ENCODE measurements at places on chromosomes 4 and X. TPM values are rescaled to one million over a fixed set of nuclear protein-coding genes. Genes with fewer than 3 reads are reported as not detected.

DNA sequence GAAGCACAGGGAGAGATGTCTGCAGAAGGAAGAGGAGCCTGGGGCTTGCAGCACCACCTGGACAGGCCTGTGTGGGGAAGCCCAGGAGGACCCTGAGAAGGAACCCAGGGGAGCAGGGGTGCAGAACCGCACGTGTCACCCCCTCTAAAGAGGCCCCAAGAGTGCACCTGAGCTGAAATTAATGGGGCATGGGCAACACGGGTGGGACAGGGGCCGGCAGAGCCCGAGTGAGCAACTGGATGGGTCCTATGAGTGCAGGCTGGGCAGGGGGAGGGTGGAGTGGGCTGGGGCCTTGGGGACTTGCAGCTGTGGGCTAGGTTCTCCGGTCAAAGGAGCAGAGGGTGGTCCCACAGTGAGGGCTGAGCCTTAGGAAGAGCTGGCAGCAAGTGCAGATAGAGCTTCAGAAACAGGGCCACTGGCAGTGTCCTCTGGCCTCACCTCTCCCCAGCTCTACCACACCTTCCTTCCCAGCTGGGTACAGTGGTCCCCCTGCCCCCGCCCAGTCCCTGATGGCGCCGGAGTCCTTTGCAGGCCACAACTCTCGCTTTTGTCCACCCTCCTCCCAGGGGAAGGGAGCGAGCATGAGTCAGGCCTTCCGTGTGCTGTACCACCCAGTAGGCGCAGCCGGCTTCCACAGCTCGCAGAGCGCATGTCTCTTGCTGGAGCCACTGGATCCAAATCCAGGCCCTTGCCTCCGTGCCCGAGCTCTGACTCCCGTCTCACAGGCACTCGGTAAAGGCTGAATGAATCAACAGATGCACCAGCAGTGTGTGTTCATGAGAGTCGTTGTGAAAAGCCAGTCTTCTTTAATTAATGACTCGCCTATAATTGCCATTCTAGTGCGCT is 131.6 kb downstream of the HMX1 start:
- DNase-seq, result no peak

GRCh38 chr4:76035141-76035540 is 729 bp downstream of the CXCL11 start:
- DNase-seq, result no peak

GRCh38 chr4:85812776-85813175 is 337.8 kb downstream of the ARHGAP24 start:
- no peak for DNase-seq

DNA sequence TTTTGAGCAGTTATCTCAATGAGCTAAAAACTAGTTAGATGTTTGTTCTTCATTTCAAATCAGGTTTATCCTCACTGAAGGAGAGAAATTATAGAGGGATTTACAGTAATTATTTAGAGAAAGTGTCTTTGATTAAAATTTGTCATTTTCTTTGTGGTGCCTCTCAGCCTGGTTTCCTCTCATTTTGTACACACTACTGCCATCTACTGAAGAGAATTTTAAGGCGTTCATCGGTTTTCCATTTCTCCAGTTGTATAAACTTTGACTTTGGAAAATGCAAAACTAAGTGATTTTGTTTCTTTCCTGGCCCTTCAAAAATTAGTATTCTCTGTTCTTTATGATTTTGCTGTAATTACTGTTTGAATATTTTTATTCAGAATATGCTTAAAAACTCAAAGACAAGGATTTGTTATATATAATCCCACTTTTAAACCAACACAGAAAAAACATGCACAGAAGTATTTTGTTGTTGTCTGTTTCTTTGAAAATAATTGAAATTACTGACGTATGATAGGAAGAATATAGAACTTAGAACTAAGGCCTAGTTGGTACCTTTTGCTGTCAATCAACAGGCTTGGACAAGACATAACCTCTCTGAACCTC is 34.4 kb upstream of the ANXA3 start:
- DNase-seq, result peak; percentile 66

GRCh38 chr4:7524843-7525242 is 90.1 kb upstream of the PSAPL1 start:
- no peak for DNase-seq

GRCh38 chr4:1462768-1463075 is 56.5 kb upstream of the NKX1-1 start:
- DNase-seq, result no peak

DNA sequence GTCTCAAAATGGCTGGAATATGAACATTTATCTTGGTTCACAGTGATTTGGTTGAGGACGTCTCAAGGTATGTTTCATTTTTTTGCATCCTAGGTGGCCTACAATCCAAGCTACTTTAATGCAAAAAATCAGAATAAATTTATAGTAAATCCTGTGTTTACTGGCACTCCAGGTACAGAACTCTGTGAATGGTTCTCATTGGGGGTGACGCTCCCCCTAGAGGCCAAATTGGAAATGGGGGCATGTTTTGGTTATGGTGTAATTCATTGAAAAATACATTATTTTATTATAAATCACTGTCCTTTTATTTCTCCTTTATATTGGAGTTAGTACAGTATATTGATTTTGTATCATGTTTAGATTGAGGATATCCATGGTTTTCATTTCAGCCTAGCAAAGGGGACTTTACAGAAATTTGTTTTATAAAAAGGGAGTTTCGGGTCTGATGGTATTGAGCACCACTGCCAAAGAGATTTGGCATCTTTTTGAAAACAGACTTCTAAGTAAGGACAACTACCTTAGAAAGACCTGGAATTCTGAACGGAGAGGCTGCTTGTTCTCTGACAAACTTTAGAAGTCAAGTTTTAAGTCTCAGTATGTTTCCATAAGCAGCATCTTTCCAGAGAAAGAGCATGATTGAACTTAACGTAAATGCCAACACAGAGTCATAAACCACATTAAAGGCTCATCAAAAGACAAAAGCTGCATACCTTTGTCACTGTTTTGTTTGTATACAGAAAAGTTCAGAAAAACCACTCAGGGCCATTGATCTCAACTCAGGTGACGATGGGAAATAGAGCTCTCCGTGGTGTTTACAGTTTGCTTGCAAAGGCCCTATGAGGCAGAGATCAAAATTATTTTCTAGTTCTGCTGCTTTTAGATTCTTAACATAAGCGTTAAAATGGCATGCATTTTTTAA is 19.4 kb downstream of the MTM1 start:
- DNase-seq, result peak; percentile 46

DNA sequence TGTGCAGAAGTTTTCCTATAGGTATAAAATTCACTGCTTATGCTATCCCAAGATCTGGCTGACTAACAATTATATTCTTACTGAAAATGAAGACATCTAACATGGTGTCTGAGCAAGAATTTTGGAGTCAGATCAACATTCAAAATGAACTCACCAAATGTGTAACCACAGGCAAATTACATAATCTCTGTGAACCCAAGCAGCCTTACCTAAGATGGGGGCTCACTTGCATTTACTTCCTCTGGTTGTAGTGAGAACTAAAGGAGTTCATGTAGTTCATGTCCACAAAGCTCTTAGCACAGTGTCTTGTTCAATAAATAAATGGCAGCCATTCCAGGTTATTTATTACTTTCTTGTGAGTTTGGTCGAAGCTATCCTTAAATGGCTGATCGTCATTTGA is 163.9 kb upstream of the LCORL start:
- no peak for DNase-seq

- DNase-seq, result peak; percentile 59
These were observed 37.8 kb downstream of the GAB3 start for GRCh38 chrX:154712781-154713740.

- no peak for DNase-seq
These were observed 125.1 kb downstream of the FGF16 start for GRCh38 chrX:77572322-77572721.

Gene TMEM31
- total RNA-seq, result not detected

- no peak for DNase-seq
These were observed 13.5 kb upstream of the ASMTL start for GRCh38 chrX:1466232-1466661.

Gene SPANXC
- not detected for total RNA-seq

DNA sequence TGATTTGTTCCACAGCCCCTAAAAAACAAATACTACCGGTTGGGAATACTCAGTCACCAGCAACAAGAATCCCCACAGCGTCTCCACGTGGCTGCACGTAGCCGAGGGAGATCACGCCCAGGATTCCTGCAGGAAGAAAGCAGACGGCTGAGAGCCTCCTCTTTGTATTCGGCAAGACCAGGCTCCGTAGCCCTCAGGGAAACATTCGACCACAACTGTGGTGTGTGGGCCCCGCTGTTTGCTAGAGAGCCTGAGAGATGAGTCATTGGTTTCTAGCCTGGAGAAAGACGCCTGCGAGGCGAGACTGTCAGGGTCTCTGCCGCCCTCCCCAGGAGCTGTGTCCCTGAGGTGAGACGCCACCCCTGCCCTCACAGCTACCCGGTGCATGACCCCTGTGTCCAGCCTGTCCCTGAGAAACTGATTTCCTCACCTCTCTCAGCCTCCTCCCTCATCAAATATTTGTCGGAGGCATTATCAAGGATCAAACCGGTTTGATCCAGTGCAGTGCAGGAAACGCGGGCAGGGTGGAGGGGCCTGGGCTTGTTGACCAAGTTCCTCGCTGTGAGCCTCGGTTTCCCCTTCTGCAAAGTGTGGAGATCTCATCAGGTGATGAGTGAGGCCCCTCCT is 4.7 kb upstream of the S100P start:
- peak; percentile 81 for DNase-seq

Gene SORBS2
- 2.8 TPM for total RNA-seq

- no peak for DNase-seq
These were observed 287.9 kb upstream of the NOCT start for GRCh38 chr4:138727731-138728130.

GRCh38 chrX:39170464-39170863 is 369.2 kb downstream of the MID1IP1 start:
- no peak for DNase-seq

- DNase-seq, result no peak
These were observed 3.9 kb downstream of the ARSJ start for GRCh38 chr4:113975578-113975977.

GRCh38 chr4:155684892-155685541 is 18.4 kb downstream of the GUCY1A1 start:
- DNase-seq, result no peak

DNA sequence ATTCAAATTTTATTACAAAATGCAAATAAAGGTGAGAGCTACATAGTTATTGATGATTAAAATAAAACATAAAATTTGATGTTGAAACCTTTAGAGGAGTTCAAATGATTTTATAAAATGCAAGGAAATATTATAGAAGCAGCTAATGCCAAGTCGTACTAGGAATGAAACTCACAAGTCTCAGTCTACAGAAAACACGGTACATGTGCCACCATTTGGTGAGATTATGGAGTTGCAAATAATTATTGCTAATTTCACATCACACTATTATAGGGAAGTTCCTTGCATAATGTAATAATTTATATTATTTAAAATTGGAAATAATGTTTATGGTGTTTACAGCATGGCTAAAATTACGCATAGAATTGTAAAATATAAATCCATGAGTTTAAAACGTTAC is 1601.7 kb upstream of the TENM3 start:
- DNase-seq, result no peak

DNA sequence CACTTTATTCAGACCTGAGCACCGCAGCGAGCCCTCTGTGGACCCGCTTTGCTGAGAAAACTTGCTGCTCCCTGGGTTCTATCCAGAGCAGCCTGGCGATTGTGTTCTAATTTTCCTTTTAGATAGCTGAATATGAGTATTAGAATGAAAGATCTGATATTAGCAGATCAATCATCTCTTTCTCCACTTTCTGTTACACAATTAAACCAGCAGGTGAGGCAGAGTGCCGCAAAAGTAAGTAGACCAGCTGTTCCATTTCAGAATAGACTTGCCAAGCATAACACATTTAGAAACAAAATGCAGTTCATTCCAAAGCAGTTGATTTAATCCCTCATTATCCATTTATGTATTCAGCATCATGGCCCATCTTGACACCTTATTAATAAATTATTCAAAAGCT is 58.6 kb downstream of the PALLD start:
- DNase-seq, result no peak

GRCh38 chr4:4344915-4345527 is 41.9 kb upstream of the NSG1 start:
- no peak for DNase-seq

GRCh38 chr4:71379126-71379525 is 40.3 kb downstream of the SLC4A4 start:
- DNase-seq, result no peak

Gene CCDC149
- total RNA-seq, result 18.3 TPM

DNA sequence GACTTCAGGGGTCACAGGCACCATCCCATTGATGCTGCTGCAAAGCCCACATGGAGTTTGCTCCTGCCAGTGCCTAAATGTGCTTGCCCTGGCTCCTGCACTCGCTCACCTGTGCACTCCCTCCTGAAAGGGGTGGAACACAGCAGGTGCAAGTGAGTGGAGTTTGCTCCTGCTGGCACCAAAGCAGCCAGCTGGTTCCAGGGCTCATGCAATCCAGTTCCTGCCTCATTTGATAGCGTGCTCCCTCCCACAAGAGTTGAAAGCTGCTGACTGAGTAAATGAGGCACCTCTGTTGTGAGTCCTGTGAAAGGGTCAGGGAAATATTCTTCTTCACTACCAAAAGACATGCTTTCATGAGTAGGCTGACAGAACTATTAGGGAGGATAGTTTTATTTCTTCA is 30.5 kb downstream of the CXCL8 start:
- no peak for DNase-seq

GRCh38 chr4:166153548-166153947 is 280.5 kb downstream of the TLL1 start:
- peak; percentile 88 for DNase-seq

Gene FOXR2
- not detected for total RNA-seq

DNA sequence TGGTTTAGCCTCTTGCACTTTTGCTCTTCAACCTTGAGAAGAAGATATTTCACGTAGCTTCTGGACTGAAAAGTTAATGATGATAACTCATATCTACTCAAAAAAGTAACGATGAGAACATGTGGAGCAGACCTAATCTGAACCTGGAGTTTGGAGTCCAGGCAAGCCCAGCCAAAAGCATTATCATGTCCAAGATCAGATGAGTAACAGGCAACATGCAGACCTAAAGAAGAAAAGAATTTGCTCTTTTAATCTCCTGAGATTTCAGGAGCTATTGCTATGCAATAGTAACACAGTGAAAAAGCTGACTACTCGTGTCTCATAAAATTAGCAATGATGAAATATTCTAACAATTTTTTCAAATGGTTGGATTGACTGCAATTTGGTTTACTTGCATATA is 21.8 kb upstream of the PPA2 start:
- DNase-seq, result peak; percentile 1

GRCh38 chrX:47539860-47540259 is 21.1 kb upstream of the ARAF start:
- peak; percentile 32 for DNase-seq

GRCh38 chr4:130147641-130148040 is 1051.7 kb downstream of the C4orf33 start:
- no peak for DNase-seq

GRCh38 chrX:131812847-131813825 is 210.0 kb upstream of the STK26 start:
- DNase-seq, result peak; percentile 93

Measured in fibroblast of the aortic adventitia (primary cell).